Erythroblast (primary cell): ENCODE measurements at places on chromosomes 6 and 20.

DNA sequence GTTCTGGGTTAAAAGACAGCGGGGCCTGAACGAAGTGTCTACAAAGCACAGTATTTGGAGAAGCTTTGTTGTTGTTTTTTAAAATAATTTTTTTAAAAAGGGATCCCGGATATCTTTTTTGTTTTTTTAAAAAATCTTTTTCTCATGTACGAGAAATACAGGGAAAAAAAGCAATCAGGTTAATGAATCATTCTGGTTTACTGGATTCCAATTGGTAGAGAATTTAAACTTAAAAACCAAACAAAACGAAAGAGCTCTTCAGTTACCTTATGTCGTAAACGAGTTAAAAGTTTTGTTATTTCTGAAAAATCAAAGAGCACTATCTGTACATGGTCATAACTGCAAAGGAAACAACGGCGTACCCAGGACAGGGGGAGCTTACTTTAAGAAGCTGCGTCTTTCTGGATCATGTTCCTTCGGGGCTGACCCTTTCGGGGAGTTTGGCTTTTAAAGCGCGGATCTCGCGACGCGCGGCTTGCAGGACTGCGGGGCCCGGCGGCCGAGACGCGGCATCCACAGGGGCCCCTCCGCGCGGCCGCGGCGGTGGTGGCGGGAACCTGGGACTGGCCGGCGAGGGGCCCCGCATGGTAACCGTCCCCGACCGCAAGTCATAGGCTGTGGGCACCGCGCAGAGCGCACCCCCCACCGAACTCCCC lies 927 bp downstream of the IL20RA start:
- peak; percentile 28 for DNase-seq

GRCh38 chr20:50762435-50763220 lies 31.2 kb downstream of the PARD6B start:
- DNase-seq = no peak

- DNase-seq = no peak
These were observed 78.1 kb upstream of the FAM83B start for GRCh38 chr6:54768494-54768893.

DNA sequence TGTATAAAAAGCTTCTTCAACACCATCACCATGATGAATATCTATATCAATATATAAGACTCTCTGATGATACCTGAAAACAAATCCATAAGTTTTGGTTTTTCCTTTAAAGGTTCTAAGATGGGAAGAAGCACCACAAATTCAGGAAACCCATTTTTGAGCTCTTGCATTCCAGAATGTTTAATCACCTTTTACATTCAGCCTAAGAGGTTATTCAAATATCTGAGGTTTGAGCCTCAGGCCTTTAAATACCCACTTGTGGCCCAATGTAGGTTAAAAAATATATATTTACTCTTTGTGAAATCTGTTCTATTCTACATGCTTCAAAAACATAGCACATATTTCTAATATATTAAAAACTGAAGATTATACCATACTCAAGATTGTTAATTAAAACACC lies 17.6 kb downstream of the HDAC2 start:
- no peak for DNase-seq

DNA sequence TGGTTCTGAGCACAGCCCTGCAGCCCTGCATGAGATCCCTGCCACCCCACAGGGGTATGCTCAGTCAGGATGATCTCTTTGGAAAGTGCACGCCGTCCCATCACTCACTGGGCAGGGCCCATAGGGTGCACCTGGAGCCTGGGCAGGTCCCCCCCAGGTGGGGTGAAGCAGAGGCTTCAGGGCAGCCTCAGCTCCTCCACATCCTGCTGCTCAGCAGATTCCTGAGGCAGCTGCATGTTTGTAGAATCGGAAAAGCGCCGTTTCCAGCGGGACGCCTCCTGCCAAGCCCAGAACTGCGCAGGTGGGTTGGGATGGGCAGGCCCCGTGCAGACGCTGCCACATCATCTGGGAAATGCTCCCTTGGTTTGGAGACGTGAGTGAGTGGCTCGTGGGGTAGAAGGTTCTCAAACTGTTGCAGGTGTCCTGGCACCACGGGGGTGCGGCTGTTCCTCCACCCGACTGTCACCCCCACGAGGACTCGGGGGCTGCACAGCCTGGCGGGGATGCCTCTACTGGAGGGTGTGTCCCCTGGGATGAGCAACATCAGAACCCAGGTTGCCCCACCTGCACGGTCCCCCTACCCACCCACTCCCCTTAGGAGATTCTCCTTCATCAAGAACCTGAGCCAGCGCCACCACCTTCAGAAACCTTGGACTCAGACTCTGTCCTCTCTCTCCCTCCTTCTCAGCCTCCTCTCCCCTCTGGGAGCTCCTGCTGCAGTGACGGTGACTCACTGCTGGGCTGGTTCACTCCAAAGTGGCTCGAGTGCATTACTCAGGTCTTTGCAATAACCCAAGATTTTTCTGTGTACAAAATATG lies 334.1 kb downstream of the TAF4 start:
- no peak for DNase-seq
